GM04504 (cell line): ENCODE measurements at places on chromosomes 7 and 10.

GRCh38 chr7:148581624-148582023 is 8.9 kb upstream of the C7orf33 start:
- no peak for DNase-seq

DNA sequence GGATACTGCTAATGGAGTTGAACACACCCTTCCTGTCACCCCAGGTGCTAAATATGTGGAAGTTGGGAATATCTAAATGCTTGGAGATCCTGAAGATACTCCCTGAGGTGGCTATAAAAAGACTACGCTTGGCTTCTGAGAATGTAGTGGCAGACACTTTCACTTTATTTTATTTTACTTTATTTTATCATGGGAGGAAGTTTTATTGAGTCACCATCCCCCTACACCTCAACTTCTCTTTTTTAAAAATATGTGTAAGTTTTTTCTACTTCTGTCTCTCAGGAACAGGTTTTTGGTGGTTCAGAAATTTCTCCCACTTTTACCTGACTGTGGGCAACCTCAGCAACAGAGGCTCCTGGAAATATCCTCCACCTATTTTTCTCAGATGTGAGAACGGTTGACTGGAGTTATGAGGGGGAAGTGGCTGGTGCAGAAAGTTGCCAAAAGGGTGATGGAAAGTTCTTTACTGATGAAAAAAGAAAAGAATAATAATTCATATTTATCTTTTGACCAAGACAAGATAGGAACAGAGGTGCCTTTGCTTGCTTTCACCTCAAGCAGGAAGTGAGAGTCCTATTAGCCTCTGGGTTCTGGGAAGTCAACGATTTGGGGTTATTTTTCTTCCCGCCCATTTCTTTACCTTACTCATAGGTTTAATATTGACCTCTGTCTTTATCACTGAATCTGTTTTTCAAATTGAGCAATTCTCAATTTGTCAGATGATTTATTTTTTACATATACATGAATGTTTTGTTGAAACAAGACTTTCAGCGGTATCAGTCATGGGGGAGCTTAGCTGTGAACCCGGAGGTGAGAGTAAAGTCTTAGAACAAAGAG is 103.6 kb downstream of the AHR start:
- no peak for DNase-seq

DNA sequence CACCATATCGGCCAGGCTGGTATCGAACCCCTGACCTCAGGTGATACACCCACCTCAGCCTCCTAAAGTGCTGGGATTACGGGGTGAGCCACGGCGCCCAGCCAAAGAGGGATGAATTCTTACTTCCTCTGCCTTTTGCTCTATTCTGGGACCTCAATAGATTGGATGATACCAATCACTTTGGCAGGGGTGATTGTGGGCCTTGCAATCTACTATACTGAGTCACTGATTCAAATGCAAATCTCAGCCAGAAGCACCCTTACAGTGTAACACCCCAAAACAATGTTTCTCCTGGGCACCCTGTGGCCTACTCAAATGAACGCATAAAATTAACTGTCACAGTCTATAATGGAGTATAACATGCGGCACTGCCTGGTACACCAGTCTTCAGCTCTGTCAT is 596.7 kb upstream of the LRRTM3 start:
- no peak for DNase-seq

DNA sequence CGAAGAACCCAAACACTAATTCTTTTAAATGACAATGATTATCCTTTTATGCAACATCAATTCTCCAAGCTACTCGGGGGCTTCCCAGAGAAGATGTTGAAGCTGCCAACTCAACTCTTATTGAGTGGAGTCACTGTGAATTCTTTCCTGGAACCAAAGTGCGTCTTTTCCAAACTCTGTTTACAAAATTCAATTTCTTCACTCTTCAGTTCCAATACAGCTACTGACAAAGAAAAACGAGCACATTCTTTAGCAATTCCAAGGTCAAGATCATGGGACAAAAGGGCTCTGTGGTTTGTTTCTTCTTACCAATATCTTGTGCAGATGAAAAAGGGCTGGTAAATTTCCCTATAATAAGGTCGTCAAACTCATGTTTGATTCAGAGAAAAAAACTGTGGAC is 74.2 kb downstream of the FAS start:
- DNase-seq, result no peak

DNA sequence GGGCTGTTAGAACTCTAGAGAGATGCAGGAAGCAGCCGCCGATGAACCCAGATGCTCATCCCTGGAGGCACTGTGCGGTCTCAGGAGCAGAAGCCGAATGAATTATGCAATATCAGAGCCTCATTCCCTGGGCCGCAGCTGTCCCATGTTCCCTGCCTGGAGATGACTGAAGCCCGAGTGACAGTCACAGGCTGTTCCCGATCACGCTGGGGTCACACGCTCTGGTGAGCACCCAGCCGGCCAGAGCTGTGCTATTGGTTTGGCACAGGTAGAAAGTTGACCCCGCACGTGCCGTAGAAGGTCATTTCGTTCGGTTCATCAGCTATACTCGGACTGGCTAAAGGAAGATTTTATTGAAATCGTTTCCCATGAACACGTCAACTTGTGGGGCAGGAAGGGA is 140.5 kb upstream of the SH2B2 start:
- no peak for DNase-seq

GRCh38 chr10:33621101-33621500 is 286.6 kb upstream of the NRP1 start:
- DNase-seq, result no peak

DNA sequence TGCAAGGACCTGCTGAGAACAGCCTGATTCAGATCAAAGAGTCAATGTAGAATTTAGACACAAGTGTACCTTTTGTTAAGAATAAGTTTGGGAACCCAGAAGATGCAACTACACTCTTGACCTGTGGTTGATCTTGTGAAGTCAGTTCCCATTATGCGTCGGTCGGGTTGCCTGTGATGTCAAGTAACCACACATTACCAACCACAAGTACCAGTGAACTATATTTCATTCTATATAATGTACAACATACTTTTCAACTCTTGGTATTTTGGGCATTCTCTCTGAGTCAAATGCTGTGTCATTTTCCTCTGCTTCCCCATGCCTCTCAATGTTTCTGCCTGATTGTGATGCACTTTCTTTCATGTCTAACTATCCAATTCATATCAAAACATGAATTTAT is 426.2 kb downstream of the ETV1 start:
- no peak for DNase-seq

DNA sequence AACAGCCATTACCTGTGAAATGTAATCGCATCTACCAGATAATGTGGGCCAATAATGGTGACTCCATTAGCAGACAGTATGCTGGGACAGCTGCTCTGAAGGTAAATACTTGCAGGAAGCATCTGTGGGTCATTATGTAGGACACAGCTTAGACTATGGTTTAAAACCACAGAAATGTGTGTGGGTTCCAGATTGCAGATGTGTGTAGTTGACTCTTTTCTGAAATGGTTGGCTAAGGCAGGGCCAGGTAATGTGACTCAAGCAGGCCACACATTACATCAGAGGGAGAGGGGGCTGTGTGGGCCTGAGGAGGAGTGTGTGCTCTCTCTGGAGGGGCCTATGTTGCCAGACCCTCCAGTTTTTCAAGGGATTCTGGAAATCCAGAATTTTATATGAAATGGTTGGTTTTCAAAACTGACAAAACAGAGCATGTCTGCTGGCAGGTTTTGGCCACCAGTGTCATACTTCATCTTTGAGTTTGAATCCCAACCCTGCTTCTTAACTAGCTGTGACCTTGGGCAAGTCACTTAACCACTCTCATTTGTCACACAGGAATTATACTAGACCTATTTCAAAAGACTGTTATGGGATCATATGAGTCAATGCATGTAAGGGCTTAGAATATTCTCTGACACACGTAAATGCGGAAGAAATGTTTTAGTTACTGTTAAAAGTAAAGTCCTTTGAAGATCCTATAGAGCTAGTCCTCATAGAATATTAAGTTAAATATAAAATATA is 64.5 kb downstream of the MCMBP start:
- DNase-seq, result peak; percentile 68

- DNase-seq, result no peak
These were observed 17.3 kb upstream of the ADARB2 start for GRCh38 chr10:1754506-1755153.

GRCh38 chr10:5694573-5694972 is 9.9 kb downstream of the TASOR2 start:
- DNase-seq, result no peak

DNA sequence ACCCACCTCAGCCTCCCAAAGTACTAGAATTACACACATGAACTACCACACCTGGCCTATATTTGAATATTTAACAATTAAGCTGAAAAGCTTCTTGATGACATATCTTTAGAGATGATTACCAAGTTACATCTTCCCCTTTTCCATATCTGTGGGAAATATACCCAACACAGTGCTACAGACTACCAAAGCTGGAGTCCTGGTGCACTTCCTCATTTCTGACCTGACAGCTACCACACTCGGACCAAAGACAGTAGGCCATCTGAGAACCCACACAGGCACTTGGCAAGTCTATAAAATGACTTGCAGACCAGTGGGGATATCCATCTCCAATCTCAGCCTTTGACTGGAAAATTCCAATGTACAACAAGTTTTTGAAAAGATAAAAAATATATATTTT is 270.4 kb upstream of the KLF14 start:
- DNase-seq, result no peak

GRCh38 chr7:22728401-22729029 is 1.5 kb downstream of the IL6 start:
- no peak for DNase-seq

DNA sequence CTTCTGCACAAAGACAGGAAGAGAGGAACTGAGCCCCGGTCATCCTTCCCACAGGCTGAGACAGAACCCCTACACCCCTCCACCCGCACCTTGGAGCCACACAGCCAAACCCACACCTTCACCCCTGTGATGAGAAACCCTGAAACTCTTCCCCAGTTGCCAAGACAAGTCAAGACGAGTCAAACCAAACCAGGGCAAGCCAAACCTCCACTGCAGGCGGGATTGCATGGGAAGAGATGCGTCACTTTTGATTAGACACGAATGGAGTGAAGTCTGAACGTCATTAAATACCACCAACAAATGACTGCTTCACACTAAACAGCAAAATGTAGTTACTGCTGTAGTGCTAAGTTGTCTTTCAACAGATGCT is 73.8 kb downstream of the PRPF18 start:
- peak; percentile 35 for DNase-seq

GRCh38 chr7:101243646-101244374 is 1.1 kb downstream of the FIS1 start:
- no peak for DNase-seq

DNA sequence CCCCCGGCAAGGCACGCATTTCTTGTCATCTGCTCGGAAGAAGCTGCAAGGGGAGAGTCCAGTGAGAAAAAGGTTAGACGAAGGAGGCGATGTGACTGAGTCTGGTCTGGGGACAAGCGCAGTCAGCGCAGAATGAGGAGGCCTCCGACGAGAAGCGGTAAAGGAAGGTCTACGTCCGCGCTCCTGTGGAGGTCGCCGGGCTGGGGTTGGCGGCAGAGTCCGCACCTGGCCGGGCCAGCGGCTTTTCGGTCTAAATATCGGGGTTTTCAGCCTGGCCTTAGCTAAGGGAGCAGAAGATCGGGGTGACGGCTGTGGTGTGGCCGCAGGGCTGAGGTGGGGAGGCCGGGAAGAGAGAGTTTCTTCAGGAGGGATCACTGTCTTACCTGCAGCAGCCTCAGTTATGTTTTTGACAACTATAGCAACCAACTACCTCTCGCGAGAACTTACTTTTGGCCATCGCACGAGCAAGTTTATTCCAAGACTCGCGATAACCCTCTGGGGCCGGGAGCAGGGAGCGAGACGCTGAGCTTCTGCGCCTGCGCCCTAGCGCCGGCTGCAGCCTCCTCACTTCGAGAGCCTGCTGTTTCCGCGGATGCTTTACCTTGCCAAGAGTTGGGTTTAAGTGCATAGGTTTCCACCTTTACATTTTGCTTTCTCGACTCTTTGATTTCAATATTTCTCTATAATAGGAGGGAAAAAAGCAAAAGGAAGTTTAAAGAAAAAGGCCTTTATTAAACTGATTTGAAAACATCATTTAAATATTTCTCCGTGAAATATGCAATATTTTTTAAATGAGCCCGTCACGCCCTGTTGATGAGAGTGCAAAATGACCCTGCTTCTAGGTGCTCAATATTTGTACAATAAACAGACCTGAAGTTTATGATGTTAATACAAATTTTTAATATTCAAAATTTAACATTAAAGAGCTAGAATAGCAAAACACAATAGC is at the start of gene CFAP70:
Gene CFAP70 (minus strand): TSS at position 534 of the 949 bp plus-strand sequence. CDS start 4,068 bp downstream, outside the sequence.
- peak; percentile 92 for DNase-seq

DNA sequence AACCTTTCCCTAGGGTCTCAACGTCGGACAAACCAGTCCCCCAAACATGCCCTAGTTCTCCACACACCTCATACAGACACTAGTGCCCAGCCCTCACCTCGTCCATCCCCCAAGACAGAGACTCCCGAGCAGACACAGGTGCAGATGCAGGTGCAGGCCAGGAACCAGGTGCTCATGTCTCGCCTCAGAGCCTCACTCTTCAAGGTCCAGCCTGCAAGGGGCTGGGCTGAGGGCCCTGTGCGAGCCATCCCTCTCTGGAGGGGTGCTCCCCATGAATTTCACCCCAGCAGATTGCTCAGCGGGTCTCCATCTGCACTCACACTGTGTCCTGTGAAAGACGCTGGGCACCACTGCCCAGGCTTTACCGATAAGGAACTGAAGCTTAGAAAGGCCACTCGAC is 36.9 kb upstream of the TUBB8 start:
- DNase-seq, result no peak

GRCh38 chr7:71706597-71706975 is 574.6 kb downstream of the GALNT17 start:
- no peak for DNase-seq

DNA sequence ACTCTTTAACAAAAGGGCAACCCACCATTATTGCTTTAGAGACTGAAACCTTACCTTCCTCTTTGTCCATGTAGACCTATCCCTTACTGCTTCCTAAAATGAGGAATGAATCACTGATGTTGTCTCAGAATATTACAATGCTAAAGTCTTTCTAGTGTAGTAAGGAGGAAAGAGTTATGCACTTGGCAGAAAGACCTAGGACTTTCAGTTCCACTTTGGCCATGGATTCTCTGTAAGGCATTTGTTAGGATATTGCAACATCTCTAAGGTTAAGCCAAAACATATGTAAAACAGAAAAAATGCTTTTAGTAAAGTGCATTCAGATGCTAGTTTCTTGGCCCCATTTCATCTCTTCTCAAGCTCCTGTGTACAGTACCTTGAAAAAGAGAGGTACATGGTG is 230.9 kb downstream of the PARD3 start:
- DNase-seq, result peak; percentile 84

GRCh38 chr10:33160151-33160550 is 174.3 kb downstream of the NRP1 start:
- DNase-seq, result no peak

DNA sequence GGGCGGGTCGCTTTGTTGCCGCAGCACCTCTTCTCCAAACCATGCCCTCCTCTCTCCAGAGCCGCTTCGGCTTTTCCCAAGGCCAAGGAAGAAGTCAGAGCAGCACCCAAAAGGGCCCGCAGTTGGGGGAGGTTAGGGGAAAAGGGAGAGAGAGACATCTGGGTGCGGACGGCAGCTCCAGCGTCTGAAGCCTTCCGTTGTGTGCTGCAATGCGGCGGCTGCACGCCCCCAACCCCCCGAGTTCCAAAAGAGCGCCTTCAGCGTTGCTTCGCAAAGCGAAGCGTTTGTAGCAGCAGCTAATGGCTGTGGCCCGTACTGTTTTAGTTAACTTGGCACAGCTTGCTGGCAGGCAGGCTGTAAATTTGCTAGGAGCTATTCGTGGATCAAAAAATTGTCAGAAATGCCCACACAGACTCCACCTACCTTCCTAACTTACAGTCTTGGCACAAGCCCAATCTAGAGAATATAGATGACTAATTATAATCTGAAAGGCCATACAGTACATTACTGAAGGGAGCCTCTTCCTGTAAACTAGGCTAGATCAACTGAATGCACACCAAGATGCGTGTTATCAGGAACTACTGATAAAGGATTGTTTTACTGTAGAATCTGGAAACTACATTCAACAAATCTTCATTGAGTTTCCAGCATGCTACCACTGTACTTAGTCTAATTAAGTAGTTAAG is 1.1 kb upstream of the KBTBD2 start:
- DNase-seq, result no peak
